Spinal cord (tissue), 10 donors: ENCODE measurements at places on chromosomes 2 and 18. TPM values are rescaled to one million over a fixed set of nuclear protein-coding genes. Genes with fewer than 3 reads are reported as not detected.

GRCh38 chr2:10303694-10304378 is 1.1 kb downstream of the HPCAL1 start:
- no peak for DNase-seq

- no peak for DNase-seq
Measured at GRCh38 chr2:237815637-237816036, 17.1 kb downstream of the RBM44 start.

Gene RAB6D
- 7.3 TPM for polyA plus RNA-seq

GRCh38 chr2:33633315-33633714 is 34.2 kb upstream of the FAM98A start:
- DNase-seq, result no peak

DNA sequence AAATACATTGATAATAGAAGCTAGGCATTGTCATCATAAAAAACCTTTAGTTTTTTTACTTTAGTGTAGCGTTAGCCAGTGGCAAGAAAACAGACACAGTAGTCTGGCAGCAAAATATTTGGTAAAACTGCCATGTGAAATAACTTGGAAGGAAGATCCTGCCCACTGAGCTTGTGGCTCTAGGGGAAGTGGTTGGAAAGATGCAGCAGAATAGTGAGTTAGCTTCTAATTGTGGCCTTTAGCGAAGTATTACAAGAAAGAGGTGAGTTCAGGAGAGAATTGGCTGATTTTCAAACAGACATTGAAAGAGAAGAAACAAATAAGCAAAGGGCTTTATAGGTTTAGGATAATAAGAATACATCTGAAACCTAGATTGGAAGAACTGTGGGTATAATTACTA is 1887.8 kb upstream of the CELF4 start:
- DNase-seq, result peak; percentile 14

GRCh38 chr2:96587843-96588242 is 50.3 kb downstream of the KANSL3 start:
- no peak for DNase-seq

- no peak for DNase-seq
Measured at GRCh38 chr2:219037783-219038499, 3.4 kb downstream of the CFAP65 start.

DNA sequence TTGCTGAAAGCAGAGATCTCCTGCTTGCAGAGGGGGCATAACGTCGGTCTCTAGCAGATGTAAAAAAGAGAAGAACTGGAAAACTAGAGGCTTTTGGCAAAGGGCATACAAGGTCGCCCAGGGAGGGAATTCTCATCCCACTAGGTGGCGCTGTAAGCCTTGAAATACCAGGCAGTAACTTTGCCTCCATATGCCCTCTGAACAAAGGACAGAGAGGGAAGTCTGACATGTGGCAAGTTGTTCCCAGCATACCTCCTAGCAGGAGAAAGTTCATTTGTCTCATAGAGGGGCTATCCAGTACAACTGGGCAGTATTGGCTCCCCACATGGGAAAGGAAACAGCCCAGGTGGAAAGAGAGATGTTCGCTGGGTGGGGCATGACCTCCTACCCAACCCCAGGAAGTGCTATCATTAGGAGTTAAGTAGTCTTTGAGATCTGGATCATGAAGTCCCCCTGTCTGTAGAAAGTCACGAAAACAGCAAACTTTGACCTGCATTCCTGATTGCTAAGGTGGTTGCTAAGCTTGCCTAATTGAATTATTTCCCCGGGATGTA is 39.9 kb downstream of the STK17B start:
- DNase-seq, result no peak

Gene DSC2
- polyA plus RNA-seq, result 4.2 TPM

DNA sequence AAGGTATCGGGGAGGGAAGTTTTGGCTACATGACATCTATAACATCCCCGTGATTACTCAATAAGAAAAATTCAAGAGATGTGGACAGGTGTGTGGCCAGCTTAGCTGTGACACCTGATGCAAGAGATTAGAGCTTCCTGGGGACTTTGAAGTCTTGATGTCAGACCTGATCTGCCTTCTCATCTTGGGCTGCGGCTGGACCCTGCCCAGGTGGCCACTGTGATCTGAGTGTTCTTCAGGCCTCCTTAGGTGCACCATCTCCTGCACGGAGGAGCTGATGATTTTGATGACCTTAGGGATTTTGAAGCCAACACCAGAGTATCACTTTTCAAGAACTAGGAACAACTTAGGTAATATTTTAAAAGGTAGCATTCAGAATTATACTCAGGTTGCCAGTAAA is 113.5 kb downstream of the FEZ2 start:
- no peak for DNase-seq

GRCh38 chr2:213238753-213239495 is 45.3 kb upstream of the SPAG16 start:
- DNase-seq, result no peak

GRCh38 chr2:61626827-61627226 is 88.7 kb upstream of the XPO1 start:
- no peak for DNase-seq

DNA sequence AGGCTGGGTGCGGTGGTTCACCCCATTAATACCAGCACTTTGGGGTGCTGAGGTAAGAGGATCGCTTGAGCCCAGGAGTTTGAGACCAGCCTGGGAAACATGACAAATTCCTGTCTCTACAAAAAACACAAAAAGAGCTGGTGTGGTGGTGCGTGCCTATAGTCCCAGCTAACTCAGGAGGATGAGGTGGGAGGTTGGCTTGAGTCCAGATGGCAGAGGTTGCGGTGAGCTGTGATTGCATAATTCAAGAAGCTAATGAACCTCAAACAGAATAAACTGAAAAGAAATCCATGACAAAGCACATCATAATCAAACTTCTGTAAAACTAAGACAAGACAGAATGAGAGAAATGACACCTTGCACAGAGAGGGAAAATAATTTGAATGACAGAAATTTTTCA is 54.8 kb downstream of the SEMA4F start:
- no peak for DNase-seq

- no peak for DNase-seq
Measured at GRCh38 chr2:112939425-112939824, 28.5 kb downstream of the IL37 start.

- DNase-seq, result no peak
Measured at GRCh38 chr2:172415157-172415864, 12.1 kb upstream of the ITGA6 start.

DNA sequence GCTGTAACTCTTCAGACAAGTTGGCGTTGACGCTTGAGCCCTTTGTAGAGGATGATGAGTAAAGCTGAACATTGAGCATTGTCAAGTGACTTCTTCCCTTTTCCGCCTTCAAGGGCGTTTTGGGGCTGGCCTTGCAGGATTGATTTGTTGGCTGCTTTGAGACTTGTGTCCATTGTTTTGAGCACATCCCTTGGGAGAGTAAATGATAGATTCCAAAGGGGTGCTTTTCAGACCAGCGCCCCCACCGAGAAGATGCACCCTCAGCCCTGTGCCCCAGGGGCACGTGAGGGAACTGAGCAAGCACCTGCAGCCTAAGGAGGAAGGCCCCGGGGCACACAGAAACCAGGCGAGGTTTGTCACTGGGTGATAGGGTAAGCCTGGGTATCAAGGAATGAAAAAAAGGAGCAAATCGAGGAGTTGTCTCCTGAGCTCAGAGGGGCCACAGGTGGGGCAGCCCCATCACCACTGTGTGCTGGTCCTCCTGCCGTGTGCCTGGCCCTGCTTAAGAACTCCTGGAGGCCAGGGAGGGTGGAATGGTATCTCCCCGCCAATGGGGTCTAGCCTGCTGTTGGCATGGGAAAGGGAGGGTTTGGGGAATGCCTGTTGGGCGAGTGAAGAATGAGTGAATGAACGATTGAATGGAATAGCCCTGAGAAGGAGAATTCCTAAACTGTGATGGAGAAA is 64.0 kb downstream of the RAB31 start:
- DNase-seq, result no peak

GRCh38 chr2:55115761-55116597 is 65.7 kb upstream of the RTN4 start:
- DNase-seq, result no peak

DNA sequence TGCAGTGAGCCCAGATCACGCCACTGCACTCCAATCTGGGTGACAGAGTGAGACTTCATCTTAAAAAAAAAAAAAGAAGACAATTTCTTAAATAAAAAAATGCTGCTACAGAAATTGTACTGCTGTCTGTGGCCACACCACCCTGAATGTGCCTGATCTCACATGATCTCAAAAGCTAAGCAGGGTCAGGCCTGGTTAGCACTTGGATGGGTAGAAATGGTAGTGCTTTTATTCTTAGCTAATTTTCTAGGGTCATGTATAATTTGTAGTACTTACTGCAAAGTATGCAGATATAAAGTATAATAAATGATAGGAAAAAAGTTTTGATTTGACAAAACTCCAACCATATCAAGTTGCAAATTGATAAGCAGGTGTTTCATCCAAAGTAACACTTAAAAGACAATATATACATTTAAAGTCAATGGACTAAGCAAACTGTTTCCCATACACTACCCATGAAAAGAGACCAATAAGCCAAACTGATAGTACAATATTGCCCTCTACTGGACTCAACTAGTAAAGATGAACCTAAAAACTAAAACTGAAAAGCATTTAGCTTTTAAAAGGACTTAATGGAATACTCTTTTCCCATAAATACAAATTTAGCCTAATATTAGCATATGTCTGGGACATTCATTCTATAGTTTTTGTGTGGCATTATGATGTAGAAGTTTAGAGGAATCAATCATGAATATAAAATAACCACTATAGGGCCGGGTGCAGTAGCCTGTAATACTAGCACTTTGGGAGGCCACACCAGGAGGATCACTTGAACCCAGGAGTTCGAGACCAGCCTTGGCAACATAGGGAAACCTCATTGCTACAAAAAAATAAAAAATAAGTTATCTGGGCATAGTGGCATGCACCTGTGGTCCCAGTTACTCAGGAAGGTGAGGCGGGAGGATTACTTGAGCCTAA is 18.6 kb upstream of the PEX13 start:
- peak; percentile 36 for DNase-seq

DNA sequence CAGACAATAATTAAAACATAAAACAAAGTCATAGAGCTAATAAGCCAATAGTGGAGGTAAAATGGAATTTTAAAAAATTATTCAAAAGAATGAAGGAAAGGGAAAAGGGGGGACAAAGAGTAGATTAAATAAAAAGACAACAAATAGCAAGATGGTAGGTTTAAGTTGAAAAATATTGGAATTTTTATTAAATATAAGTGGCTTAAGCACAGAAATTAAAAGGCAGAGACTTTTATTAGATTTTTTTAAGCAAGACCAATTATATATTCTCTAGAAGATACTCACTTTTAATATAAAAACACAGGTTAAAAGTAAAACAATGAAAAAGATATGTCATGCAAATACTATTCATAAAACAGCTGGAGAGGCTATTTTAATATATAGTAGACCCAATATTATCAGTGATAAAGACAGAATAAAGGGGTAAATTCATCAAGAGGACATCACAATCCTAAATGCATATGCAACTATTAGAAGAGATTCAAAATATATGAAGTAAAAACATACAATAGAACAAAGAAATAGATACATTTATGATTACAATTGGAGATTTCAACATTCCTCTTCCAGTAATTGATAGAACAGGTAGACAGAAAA is 98.7 kb downstream of the CYP26B1 start:
- DNase-seq, result no peak

DNA sequence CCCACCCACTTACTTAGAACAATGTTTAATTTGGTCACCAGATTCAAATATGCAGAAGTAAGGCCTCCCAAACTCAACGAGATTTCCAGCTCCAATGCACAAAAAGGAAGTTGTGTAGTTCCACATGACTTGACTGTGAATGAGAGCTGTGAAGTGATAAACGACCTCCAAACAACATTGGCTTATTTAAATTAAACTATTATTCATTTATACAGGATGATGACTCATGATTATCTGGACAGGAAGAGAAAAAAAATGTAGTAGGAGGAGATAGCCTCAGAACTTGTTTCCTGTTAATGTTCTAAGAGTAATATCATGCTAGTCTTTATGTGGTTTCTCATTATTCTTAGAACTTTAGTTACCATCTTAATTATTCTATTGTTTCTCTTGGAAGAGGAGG is 237.3 kb downstream of the C1D start:
- DNase-seq, result no peak

GRCh38 chr2:39377226-39377939 is 59.7 kb downstream of the MAP4K3 start:
- no peak for DNase-seq

DNA sequence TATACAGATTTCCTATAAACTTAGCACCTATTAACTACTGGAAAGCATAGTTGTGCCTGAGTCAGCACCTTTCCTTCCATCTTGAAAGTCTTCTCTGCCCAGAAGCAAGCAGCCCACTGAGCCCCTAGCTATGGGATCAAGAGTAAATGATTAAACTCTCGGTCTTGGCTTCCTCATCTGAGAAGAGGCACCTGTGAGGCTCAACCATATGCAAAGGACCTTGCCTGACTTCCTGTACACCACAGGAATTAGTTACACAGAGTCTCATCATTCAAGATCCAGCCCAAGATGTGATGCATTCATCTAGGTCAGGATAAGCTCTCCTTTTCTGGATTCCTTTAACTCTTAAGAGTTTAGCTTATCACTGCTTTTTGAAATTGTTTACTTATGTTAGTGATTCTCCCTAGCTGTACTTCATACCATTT is 96.0 kb downstream of the CDH2 start:
- DNase-seq, result no peak

GRCh38 chr2:166088634-166089033 is 39.2 kb downstream of the SCN1A start:
- DNase-seq, result no peak

DNA sequence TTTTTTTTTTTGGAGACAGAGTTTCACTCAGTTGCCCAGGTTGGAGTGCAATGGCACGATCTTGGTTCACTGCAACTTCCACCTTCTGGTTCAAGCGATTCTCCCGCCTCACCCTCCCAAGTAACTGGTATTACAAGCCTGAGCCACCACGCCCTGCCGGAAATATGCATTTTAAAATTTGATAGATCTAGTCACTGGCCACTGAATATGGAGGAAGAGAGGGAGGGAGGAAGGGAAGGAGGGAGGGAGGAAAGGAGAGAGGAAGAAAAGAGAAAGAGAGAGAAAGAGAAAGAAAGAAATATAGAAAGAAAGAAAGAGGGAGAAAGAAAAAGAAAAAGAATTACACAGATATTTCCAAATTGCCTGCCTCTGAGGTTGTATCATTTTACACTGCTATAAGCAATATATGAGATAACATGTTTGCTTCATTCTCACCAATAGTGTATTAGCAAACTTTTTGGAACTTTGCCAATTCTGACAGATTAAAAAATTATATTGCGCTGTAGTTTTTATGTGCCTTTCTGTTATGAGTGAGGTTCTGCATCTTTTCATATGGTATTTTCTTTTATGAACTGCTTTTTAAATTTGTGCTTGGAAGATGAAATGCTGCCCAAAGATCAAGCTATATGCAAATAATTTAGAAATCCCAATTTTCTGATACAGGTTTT is 161.2 kb upstream of the MAP3K20 start:
- no peak for DNase-seq

Gene TMEM247
- polyA plus RNA-seq, result not detected
